Astrocyte of the spinal cord (primary cell): ENCODE measurements at places on chromosomes 11 and 22.

- DNase-seq: no peak
Measured at GRCh38 chr11:13220148-13220547, 57.4 kb upstream of the BMAL1 start.

GRCh38 chr22:37406441-37407235 lies 20.6 kb downstream of the ELFN2 start:
- DNase-seq: no peak

GRCh38 chr11:110158317-110159200 lies 65.4 kb downstream of the ZC3H12C start:
- DNase-seq: no peak

DNA sequence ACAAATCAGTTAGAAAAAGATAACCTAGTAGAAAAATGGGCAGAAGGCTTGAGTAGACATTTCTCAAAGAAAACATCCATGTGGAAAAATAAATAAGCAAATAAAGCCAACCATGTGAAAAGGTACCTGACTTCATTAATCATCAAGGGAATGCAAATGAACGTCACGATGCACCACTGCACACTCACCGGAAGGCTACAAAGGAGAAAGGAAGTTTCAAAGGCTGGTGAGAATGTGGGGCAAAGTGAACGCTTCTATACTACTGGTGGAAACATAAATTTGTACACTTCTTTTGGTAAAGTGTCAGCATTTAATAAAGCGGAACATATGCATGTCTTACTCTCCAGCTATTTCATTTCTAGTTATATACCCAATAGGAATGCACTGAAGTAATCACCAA lies 166.8 kb downstream of the CSNK2A3 start:
- DNase-seq: no peak

- no peak for DNase-seq
Measured at GRCh38 chr22:22827187-22827939, 60.3 kb upstream of the IGLL5 start.

GRCh38 chr11:6096417-6096816 lies 11.1 kb upstream of the OR56B4 start:
- no peak for DNase-seq

- no peak for DNase-seq
Measured at GRCh38 chr22:32607086-32607485, 132.5 kb downstream of the FBXO7 start.

DNA sequence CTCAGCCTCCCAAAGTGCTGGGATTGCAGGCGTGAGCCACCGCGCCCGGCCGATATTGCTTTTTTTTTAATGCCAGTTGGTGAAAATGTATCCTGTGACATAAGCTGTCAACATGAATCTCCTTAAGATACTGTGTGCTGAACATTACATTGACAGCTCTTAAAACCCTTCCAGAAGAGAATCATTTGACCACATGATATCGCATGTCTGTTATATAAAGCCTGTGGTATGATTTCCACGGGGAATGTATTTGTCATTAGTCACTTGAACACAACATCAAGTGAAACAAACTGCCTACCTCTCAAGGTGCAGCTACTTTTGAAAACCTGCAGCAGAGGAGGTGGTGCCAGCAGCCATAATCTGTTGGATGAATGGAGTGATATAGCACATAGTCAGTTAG lies 67.0 kb downstream of the BCL2L13 start:
- DNase-seq: no peak

DNA sequence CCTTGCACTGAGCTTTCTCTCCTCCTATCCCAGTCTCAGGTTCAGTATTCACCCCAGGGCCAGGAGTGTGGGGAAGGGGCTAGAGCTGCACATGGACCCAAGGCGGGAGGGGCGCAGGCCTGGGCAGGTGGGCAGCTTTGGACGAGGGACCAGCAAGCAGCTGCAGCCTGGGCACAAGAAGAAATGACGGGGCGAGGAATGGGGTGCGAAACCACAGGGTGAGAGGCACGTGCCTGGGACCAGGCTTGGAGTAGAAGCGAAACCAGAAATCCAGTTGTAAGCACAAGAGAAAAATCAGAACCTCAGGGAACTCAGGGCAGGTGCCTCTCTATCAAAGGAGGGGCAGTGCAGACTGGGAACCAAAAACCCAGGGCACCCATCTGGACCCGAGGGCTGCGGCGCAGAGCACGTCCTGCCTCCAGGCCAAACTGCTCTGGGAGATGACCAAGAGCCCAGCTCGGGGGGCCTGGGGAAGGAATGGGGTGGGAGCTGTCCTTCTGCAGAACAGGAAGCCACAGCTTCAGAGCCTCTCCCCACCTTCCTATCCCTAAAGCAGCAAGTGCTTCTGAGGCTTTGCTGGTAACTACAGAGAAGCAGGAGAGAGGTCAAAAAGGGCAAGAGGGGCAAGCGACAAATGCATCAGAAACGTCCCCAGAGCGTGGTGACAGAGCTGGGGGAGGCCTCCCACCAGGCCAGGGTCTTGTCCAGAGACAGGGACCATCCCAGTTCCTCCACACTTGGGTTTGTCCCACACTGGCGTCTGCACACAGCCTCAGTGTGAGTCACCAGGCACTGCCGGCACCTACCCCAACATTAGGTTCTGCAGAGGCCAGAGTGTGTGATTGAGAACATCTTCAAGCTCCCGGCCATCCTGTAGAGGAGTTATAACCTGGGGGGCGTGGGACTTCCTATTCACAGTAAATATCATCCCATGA lies 18.3 kb upstream of the TMPRSS4 start:
- DNase-seq: no peak

GRCh38 chr22:44995715-44996114 lies 14.1 kb downstream of the PHF21B start:
- DNase-seq: no peak

DNA sequence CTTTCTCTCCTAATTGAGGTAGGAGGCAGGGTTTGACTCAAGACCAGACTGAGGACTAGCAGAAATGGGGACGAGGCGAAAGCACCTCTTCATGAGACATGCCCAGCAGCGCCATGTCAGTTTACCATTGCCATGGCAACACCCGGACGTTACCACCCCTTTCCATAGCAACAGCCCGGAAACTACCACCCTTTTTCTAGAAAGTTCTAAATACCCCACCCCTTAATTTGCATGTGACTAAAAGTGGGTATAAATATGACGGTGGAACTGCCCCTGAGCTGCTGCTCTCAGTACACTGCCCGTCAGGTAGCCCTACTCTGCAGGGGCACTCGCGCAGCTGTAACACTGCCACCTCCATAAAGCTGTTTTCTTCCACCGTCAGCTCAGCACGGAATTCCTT lies 5.9 kb upstream of the RAC2 start:
- DNase-seq: no peak

- no peak for DNase-seq
Measured at GRCh38 chr11:38296211-38296776, 1698.3 kb upstream of the RAG2 start.

GRCh38 chr11:104918113-104918824 lies 20.0 kb upstream of the CASP12 start:
- peak; percentile 77 for DNase-seq

GRCh38 chr22:38921806-38922205 lies 35.6 kb upstream of the APOBEC3A start:
- DNase-seq: no peak

- DNase-seq: peak; percentile 41
Measured at GRCh38 chr11:67022341-67022933, 497 bp upstream of the SYT12 start.

DNA sequence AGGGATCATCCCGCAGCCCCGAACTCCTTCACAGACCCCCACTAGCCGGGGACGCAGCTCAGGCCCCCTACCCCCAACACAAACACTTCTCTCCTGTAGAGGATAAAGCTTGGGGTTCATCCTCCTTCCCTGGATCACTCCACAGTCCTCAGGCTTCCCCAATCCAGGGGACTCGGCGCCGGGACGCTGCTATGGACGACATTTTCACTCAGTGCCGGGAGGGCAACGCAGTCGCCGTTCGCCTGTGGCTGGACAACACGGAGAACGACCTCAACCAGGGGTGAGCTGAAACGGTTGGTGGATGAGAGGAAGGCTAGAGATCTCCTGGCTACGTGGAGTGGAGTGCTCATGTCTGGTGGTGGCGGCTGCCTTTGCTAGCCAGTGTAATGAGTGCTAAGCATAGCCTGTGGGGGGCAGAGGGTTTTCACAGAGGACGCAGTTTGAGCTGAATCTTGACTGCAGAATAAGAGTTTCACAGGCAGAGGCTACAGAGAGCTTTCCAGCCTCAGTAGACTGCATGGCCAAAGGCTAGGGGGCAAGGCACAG lies 580 bp downstream of the ILK start:
- peak; percentile 71 for DNase-seq

DNA sequence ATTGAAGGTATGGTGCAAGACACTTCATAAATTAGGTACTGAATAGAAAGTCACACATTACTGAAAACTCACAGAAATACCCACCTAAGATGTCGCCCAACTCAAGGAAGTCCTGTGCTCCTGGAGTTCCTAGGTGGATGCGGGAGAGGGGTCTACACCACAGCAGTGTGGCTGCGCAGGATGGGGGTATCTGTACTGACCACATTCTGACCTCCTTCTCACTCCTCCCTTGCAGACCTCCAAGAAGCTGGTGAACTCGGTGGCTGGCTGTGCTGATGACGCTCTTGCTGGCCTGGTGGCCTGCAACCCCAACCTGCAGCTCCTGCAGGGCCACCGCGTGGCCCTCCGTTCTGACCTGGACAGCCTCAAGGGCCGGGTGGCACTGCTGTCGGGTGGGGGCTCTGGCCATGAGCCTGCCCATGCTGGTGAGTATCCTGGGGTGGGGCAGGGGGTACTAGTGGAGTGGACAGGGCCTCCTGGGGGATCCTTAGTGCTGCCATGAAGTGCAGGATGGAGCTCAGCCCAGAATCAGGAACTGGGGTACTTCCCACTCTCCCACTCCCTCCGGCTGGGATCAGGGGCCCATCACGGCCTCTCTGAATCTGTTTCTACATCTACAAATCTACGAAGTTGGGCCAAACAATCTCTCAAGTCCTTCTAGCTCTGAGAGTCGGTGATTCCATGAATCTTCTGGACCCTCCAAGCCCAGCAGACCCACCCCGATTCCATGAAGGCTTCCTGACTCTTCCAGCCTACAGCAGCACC lies 4.9 kb downstream of the TKFC start:
- no peak for DNase-seq

- no peak for DNase-seq
Measured at GRCh38 chr22:30238136-30238535, 8.4 kb downstream of the LIF start.

- DNase-seq: no peak
Measured at GRCh38 chr11:12461516-12461915, 84.1 kb downstream of the PARVA start.

GRCh38 chr11:13318498-13319295 lies 41.1 kb downstream of the BMAL1 start:
- DNase-seq: no peak

DNA sequence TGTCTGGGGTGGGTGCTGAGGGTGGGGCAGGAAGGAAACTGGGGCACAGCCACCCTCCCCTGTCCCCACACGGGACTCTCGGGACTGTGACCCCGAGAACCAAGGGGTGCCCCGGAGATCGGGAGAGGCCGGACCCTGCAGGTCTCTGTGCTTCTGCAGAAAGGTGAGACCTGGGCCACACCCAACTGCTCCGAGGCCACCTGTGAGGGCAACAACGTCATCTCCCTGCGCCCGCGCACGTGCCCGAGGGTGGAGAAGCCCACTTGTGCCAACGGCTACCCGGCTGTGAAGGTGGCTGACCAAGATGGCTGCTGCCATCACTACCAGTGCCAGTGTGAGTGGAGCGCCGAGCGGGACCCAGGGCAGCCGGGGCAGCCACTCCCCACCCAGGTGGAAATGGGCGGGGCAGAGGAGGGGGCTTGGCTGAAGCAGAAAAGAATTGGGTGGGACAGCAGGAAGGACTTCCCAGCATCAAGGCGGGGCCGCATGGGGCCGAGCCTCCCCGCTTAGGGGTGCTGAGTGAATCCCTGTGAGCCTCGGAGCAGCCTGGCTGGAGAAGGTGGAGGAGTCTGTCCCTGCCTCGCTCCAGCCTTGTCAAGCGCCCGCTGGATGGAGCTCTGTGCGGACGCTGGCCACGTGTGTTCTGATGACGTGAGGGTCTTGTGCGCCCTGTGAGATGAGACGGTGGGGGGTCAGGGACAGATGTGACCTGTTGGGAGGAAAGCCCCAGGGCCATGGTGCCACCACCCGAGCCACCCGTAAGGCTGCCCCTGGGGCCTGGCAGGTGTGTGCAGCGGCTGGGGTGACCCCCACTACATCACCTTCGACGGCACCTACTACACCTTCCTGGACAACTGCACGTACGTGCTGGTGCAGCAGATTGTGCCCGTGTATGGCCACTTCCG lies 29.3 kb upstream of the MUC5B start:
- DNase-seq: no peak

DNA sequence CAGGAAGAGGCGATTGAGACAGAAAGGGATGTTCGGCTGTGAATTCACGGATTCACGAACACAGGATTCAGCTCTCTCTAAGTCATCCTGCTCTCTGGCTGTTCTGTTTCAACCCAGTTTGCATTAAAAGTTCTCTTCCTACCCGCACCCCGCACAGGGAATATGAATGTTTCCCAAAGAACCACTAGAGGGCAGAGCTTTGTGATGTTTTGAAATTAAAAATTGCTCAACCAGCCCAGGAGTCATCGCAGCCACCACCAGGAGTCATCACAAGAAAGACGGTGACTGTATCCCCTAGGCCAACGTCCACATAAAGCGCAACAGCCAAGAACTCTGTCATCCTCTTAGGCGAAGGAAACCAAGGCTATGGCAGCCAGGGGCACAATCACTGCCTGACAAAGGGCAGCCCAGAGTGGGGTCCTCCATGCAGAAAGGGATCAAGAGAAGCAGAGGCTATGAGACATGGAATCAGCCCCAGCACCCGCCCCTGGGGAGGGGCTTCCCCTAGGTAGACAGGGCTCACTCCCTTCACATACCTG lies 122.4 kb downstream of the WT1 start:
- peak; percentile 50 for DNase-seq

DNA sequence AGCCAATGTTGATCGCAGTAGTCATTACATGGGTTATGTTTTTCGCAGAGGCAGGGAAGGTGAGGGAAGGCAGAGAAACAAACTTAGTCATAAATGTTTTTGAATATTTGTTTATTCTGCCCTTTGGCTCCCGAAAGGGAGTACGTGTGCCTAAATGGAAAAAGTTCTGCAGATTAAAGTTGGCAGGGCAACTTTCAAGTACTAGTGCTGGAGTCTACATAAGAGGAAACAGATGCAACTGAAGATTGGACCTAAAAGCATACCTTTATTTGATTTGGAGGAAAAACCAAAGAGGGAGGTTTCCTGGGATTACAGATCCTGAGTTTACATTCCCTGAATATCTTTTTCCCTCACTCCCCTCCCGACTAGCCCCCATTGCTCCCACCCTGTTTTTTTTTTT lies 5.7 kb downstream of the HSD17B12 start:
- no peak for DNase-seq
